Epithelial cell of proximal tubule (primary cell): ENCODE measurements at places on chromosomes 1 and 21.

DNA sequence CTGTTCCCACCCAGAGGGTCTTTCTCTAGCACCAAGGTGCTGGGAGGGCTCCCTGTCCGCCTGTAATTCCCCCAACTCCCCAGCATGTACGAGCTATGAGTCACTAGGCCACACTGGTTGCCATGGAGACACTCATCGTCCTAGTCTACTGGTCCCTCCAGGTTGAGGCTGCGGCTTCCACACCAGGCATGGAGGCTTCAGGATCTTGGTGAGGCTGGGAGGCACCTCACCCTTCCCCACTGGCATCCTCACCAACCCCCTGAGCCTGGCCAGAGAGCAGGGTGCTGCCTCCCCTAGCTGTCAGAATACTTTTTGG is 75.6 kb upstream of the KAZN start:
- no peak for DNase-seq

GRCh38 chr1:48470481-48470855 is 1.5 kb downstream of the SPATA6 start:
- no peak for DNase-seq

DNA sequence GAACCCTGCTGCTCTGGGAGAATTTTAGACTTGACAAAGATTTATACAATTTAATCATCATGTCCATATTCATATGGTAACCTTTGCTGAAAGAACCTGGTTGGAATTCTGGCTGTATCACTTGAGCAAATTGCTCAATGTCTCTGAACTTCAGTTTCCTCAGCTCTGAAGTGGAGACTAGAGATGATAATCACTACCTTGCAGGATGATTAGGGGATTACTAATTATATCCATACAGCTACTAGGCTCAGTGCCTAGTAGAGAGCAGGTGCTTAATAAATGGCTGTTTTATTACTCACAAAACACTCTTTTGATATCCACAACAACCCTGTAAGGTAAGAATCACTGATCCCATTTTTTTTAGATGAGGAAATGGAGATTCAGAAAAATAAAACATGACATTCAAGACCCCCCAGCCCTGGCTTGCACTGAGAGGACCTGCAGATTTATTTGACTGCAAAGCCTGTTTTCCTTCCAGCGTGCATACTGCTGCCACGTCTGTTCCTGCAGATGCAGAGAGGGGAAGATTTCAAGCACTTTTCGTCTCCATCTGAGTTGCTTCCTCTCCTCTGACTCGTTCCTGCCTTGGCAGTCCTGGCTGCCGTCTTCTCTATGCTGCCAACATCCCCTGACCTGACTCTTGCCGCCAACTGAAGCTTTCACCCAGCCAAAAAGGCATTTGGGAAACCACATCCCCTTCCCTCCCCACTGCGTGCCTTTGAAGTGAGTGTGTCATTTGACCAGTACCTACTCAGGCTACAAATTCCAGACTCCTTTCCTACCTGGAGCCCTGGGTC is 203.0 kb downstream of the PLPP3 start:
- DNase-seq: no peak

- no peak for DNase-seq
Measured at GRCh38 chr1:158145173-158145719, 35.4 kb upstream of the CD1D start.

DNA sequence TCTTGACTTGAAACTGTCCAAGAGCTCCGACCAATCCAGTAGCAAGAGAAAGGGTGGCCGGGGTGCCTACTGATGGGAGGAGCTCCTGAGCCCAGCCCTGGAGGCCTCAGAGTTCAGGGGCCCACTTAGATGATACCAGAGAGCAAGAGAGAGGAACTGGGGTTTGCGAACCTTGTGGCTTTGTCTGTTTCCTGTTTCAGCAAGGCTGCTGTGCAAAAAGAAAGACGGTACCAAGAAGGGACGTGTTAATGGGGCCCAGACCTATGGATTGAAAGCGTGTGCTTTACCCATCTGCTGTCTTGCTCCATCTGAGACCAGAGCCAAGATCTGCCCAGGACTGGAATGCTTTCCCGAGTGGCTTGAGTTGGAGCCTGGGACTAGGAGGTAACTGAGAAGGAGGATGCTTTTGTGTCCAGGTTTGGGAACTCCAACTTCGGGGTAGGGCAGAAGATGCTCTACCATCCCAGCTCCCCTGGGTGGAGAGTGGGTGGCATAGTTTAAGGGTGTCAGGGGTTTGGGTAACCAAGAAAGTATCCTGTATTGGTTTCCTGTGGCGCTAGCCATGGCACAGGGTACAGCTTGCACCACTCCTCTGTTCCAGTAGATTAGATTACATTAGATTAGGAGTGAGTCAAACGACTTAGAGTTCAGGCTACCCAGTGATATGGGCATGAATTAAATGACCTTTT is at the start of gene TRAF3IP3:
Gene TRAF3IP3, plus strand, starts transcription at position 128 of the 689 bp plus-strand sequence. CDS start 3,987 bp downstream, outside the sequence.
- DNase-seq: no peak

GRCh38 chr1:230827081-230827681 is 41.1 kb downstream of the C1orf198 start:
- DNase-seq: peak; percentile 64

- peak; percentile 48 for DNase-seq
Measured at GRCh38 chr21:29271927-29272333, 26.8 kb upstream of the BACH1 start.

DNA sequence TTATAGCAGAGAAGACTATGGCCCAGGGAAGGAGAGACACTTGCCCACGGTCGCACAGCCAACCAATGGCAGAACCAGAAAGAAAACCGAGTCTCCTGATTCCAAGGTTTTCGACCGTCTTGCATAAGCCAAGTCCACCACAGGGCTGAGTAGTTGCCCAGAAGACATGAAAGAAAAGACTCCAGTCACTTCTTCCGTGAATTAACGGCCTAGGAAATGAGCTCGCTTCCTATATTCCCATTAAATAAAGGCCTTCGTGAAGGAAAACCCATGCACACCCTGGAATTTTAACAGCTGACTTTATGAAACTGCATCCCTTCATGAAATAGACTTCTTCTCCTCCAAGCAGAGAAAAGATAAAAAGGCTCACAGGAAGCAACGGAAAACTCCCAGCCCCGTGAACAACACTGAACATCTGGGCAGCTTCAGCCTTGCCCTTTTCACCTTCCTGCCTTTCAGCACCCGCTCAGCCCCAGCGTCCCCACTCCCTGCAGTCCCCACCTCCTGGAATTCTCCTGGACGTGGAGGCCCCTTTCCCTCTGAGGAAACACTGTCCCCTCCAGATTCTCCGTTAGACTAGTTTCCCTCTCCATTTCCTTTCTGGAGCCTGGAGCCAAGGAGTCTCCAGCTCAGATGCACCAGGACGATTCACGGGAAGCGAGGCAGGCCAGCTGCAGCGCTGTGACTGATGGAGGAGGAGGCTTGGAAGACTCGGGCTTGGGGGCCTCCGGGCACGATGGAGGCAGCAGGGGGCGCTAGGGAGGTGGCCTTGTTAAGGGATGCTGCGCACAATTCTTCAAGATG is 2.7 kb upstream of the MYOC start:
- DNase-seq: no peak

DNA sequence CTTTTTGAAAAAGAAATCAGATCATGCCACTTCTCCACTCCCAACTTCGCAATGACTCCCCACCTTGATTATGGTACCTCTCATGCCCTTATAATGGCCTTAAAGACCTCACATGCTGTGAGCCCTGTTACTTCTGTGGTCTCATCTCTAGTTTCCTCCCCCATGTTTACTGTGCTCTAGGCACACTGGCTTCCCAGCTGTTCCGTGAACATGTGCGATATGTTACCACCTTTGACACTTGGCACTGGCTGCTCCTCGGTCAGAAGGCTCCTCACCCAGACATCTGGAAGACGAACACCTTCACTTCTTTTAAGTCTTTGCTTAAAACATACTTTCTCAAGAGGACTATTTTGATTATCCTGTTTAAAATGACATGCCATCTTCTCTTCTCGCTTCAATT is 14.3 kb upstream of the NTMT2 start:
- DNase-seq: no peak

DNA sequence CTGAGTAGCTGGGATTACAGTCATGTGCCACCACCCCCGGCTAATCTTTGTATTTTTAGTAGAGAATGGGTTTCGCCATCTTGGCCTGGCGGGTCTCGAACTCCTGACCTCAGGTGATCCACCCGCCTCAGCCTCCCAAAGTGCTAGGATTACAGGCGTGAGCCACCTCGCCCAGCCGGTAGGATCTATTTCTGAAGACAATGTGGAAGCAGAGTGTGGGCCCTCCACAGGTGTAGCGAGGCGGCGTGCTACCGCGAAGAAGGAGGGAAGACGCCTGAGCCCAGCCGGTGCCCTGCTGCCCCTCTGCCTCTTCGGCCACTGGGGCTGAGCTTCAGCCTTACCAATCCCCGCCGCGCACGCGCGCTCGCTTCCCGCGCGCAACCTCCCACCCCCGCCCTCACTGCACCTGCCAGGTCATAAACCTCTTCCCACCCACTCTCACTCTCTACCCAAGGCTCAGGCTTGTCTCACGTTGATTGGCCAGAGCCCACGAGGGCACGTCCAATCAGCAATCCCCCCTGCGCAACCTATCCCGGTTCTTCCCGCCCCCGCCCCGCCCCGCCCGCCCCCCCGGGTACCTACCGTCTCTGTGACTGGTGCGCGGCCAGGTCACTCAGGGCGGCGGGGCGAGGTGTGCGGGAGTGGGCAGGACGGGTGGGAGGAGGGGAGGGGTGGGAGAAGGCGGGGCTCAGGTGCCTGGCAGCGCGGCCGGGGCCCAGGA is 409 bp upstream of the HOOK1 start:
- peak; percentile 90 for DNase-seq

DNA sequence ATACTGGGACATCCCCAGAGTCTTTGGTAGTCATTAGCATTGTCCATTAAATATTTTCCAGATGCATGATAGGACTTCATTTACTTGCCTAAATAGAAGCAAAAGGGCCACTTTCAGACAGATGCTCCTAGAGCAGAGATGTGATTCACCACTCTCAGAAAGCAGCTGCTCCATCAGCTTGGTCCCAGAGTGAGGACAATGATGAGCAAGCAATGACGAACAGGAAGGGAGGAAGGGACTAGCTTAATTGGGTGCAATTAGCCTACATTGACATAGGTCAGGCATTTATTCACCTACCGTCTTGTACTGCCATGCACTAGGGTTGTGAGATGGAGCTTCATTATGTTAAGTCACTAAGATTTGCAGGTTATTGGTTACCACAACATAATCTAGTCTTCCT is 85.1 kb upstream of the PLXNA2 start:
- no peak for DNase-seq

GRCh38 chr1:83516369-83516768 is 482.6 kb downstream of the TTLL7 start:
- no peak for DNase-seq

- DNase-seq: peak; percentile 67
Measured at GRCh38 chr1:103489935-103490334, 35.6 kb upstream of the RNPC3 start.

GRCh38 chr1:7783178-7783711 is 846 bp upstream of the PER3 start:
- DNase-seq: no peak

DNA sequence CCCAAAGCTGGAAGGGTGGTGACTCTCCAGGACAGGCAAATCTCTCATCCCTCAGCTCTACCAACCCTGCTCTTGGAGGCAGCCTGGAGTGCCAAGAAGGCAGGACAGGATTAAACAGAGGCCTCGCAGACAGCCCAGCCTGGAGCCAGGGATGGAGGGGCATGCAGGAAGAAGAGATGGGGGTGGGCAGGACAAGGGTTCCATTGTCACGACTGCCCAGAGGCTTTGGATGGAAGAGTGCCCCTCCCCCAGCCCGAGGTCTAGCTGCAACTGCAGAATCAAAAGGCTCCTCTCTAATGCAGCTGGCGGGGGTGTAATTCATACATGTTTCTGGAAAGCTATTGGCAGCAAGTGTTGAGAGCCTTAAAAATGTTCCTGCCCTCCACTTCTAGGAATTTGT is 8.8 kb downstream of the RAB7B start:
- DNase-seq: no peak

DNA sequence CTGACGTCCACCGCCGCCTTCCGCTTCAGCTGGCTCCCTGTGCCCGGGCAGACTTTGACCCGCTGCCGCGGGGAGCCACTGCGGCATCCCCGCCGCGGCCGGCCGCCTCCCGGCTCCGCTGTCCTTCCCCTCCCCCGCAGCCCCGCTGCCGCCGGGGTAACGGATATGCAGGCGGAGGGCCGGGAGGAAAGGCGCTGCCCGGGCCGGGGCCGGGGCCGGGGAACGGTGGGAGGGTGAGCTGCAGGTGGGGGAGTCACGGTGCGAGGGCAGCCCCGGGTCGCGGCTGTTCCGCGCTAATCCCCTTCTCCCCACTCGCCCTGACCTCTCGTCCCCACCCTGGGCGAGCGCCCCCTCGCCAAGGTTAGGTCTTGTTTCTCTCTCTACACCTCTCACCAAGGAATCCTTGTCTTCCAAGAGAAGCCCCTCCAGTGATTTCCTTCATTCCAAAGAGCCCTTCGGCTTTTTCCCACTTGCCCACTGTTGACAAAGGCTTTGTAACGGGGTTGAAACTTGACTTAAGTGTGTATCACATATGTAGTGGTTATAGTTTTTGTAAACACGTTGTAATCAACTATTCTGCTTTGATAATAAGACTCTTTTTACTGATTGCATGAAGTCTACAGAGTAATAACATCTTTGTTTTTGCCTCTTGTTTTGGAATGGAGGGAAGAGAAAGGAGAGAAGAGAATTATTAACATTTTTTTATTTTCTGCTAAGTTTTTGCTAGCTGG is 669 bp downstream of the XPR1 start:
- DNase-seq: no peak

- DNase-seq: no peak
Measured at GRCh38 chr1:205545991-205546390, 41.5 kb downstream of the CDK18 start.

DNA sequence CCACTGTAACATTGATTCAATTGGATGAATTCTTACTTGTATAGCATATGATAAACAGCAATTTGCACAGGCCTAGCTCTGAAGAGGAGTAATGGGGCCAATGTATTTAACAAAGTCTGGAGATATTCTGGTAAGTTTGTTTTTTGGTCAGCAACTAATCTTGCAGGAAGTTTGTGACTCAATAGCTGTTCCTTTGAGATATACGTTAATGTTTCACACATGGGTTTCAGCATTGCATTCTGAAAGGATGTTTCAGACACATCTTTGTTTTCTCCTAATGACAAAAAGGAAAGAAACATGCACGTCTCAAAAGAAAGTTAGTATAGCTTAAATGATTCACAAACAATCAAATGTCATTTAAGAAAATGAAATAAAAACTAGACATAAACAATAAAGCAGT is 49.0 kb downstream of the LTN1 start:
- DNase-seq: peak; percentile 29

- no peak for DNase-seq
Measured at GRCh38 chr1:201883266-201883665, 5.4 kb upstream of the SHISA4 start.

GRCh38 chr1:74964508-74965102 is 169.6 kb upstream of the LHX8 start:
- no peak for DNase-seq

GRCh38 chr1:178796013-178796412 is 71.0 kb downstream of the RALGPS2 start:
- DNase-seq: no peak

DNA sequence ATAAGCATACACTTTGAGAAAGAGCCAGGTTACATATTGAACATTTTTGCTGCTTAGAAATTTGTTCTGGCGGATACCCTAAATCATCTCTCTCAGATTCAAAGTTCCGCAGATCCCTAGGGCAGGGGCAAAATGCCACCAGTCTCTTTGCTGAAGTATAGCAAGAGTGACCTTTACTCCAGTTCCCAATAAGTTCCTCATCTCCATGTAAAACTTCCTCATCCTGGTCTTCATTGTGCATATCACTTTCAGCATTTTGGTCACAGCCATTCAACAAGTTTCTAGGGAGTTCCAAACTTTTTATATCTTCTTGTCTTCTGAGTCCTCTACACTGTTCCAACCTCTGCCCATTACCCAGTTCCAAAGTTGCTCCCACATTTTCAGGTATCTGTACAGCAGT is 23.3 kb upstream of the LYPD8 start:
- DNase-seq: no peak

GRCh38 chr1:185401019-185401418 is 84.0 kb upstream of the IVNS1ABP start:
- no peak for DNase-seq
